ENCODE measurements at places on chromosomes 2 and 18.

DNA sequence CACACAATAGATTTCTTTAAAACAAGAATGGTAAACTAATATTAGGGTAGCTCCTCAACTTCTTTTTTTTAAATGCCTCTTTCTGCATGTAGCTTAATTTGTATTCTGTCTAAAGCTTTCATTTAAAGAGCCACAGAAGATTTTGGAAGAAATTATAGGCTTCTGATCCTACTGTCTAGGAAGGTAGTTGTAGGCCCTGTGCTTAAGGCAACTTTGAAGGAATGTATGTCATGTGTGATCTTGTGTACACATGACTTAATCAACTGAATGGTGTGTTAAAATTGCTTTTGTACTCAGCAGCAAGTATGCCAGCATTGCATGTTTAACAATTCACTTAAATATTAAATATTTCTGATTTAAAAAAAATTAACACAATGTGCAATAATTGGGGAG, 51.5 kb upstream of the LYPD6 start:
- no peak for DNase-seq

DNA sequence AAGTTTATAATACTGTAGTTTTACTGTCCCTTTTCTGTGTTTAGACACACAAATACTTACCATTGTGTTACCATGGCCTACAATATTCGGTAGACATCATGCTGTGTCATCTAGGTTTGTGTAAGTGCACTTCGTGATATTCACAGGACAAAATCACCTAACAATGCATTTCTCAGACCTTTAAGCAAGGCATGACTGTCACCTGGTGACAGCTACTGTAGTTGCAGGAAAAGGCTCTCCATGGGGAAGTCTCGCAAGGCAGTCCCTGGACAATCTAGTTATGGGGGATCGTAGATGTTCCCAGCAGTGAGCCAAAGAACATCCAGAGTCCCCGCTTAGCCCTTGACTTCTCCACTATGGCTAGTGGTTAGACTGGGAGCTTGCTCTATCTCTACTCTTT, 73.1 kb downstream of the EIF2AK3 start:
- DNase-seq = no peak

GRCh38 chr18:44857744-44858491, 177.2 kb downstream of the SETBP1 start:
- no peak for DNase-seq

GRCh38 chr2:3868012-3868805, 164.8 kb downstream of the DCDC2C start:
- no peak for DNase-seq

- DNase-seq = no peak
Measured at GRCh38 chr2:32925283-32925815, 21.4 kb upstream of the LTBP1 start.

GRCh38 chr18:32595832-32596231, 125.2 kb upstream of the GAREM1 start:
- DNase-seq = no peak

GRCh38 chr18:13615432-13615861, 110.9 kb downstream of the FAM210A start:
- DNase-seq = no peak

DNA sequence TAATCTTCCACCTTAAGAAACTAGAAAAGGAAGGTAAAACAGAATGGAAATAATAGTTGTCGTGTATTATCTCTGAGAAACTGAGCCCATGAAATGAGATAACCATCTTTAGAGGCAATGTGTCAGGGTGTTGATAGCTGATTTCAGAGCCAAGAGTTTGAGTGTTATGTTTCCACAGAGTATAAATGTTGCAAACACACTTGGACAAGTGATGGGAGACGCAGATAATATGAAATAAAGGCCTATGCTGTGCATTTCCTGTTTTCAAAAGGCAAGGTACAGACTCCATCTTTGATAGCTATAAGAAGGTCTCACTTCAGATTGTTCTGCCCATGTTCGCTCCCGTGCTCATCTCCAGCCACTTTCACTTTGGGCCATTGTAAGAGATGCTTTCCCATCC, 25.9 kb upstream of the DNER start:
- DNase-seq = no peak

DNA sequence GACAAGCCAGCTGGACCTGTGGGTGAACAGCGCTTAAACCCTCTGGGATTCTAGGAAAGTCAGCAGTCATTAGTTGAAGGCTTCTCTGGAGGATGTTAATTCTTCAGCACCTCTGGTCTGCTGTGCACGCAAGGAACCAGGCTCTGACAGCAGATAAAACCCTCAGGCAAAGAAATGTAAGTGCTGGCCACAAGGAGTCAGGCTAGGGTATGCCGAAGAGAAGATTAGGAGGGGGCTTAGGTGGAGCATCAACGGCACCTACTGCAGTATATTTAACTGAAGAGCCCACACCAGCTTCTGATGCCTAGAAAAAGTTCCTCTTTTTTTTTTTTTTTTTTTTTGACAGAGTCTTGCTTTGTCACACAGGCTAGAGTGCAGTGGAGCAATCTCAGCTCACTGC, 304.2 kb upstream of the MC4R start:
- no peak for DNase-seq

All from left colon (tissue), 2 donors.